ENCODE measurements at places on chromosomes 6 and 20. TPM values are rescaled to one million over a fixed set of nuclear protein-coding genes. Genes with fewer than 3 reads are reported as not detected.

DNA sequence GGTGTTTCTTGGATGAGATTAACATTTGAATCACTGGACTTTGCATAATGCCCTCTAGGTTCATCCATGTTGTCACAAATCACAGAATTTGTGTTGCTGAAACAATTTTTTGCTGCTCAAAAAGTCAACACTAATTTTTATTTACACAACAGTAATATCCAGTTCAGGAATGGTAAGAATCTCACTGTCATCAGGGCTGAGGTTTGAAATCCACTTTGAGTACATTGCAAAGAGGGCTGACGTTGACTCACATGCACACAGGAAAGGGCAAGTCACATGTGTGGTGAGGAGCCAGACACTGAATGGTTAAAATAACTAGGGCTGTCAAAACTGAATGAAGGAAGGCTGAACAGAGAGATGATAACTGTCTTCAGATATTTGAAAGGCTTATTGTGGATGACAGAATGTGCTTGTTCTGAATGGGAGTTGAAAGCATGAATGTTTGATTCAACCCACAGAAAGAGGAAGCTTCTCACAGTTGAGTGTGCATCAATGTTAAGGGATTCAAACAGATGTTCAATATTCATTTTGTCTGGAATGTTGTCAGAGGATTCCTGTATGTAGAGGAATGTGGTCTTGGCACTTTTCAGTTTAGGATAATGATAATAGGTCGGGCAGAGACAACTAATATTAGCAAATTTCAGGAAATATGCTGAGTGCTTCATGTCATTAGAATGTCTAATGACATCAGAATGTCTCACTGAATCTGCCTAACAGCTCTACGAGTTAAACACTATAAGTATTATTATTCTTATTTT is 3.6 kb upstream of the ADGRG6 start:
- DNase-seq, result peak; percentile 2

- DNase-seq, result no peak
Measured at GRCh38 chr6:56668158-56668557, 25.5 kb upstream of the DST start.

- DNase-seq, result no peak
Measured at GRCh38 chr20:25306991-25307903, 59.4 kb downstream of the PYGB start.

DNA sequence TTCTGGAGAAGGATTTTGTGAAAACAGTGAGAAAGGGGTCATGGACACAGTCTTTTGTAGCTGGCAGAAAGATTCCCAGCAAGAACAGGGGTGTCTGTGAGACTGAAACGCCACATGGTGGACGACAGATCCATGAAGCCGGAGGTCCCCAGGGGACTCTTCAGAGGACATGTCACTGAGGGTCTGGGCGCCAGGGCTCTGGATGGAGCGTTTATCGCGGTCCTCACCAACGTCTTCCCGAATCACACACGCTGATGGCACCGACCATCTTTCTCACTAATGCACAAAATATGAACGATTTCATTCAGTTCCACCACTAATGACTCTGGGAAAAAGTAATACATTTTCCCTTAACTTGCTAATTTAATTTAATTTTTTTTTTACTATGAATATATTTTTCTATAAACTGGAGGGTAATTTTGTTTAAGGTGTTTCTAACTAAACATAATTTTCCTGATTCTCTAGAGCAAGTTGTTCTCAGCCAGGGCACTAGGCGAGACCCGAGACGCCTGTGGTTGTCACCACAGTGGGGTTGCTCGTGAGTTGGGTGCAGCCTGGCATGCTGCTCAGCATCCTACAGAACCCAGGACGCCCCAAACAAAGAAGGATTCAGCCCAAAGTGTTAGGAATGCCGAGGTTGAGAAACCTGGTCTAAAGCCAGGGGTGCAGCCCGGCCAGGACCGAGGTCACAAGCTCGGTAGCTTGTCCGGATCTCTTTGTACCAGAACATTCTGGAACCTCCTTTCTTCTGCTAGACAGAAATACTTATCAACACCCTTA is 306.2 kb downstream of the TAF4 start:
- DNase-seq, result no peak

Gene FOXA2
- not detected for total RNA-seq

Gene C20orf141
- not detected for total RNA-seq

Gene ENPP3
- total RNA-seq, result 0.45 TPM

- no peak for DNase-seq
Measured at GRCh38 chr6:150184850-150185731, 42.2 kb downstream of the PPP1R14C start.

Gene SLC17A2
- total RNA-seq, result not detected

- no peak for DNase-seq
Measured at GRCh38 chr6:33860706-33861474, 57.1 kb upstream of the MLN start.

DNA sequence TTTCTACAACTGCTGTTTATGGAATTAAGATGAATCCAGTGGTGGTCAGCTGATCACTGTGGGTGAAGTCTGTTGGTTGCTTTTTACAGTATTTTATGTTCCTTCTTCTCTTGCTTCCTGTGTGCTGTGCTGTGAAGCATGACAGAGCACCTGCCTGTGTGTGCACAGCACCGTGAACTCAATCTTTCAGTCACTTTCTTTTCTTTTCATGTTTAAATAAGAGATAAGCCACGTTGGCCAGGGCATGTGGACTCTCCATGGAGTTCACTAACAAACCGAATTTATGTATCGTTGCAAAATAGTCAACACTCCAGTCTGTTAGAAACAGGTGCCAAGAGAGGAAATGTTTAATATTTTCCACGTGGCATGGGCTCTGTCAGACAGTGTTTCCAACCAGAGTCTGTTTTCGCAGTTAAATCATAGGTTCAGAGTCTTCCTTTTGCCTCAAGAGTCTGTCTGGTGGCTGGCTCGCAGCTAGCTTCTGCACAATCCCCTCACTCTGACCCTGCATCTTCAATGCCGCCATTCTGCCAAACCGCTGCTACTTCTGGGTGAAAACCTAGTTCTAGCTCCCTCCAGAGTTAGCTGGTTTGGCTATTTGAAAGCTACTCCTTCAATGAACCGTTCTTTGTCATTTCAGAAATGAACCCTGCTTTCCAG is 73.2 kb downstream of the QRSL1 start:
- no peak for DNase-seq

DNA sequence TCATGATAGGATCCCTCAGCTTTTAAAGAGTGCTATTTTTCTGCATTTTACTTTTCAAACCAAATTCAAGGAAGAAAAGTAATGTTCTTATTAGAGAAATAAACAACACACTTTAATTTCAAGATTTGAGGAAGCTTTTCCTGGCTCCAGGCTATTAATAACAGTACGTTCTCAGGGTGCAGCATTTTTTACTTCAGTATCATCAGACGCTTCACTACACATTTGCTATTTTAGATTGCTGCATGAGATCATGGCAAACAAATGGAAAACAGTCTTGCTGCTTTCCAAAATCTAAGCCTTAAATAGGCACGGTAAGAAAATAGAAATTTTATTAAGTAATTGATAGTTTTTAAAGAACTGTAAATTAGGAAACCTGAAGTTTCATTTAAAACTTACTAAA is 253.6 kb upstream of the EXOC2 start:
- DNase-seq, result no peak

GRCh38 chr20:57281900-57282299 is 15.5 kb upstream of the BMP7 start:
- DNase-seq, result no peak

DNA sequence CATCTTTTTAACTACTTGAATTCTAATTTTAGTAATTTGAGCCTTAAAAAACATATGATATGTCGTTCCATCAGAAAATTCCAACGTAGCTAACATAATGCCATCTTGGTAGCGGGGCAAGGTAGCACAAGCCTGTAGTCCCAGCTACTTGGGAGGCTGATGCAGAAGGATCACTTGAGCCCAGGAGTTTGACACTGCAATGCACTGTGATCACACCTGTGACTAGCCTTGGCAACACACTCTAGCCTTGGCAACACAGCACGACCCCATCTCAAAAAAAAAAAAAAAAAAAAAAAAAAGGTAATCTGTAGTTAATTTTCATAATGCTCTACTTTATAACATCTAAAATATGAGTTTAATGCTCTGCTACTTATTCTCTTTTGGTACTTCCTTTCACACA is 6.7 kb downstream of the BCLAF1 start:
- DNase-seq, result no peak

Gene SLC26A8
- not detected for total RNA-seq

Data from A673 (cell line).